ENCODE measurements at places on chromosomes 6 and 20.
A peak's percentile ranks its signal among the peaks of the same experiment; 100 is the strongest.

DNA sequence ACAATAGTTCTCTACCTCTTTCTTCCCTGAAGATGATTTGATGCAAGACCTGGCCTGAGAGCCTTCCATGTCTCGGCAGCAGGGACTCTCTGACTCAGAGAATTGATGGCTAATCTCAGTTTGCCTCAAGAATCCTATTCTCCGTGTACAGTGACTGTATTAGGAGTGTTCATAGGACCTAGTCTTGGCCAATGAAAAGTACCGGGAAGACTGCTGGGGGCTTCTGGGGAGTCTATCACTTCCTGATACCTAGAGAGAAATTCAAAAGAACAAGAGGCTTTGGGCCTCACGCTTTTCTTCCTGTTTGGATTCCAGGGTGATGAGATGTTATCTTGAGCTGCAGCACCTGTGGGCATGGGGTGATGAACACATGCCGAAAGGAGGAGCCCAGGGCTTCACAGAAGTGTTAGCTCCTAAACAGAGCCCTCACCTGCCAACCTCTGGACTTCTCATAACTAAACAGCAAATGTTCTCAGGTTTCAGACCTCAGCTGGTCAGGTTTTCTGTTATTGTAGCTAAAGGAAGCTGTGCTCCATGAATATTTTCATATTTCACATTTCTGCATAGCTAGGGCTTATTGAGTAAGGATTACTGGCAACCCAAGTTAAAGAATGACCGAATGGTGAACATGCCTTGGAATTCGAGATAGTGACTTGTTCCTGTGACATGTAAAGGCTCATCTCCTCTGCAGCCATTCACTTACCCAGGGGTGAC lies 323.1 kb upstream of the AGPAT4 start:
- DNase-seq: peak; percentile 53

DNA sequence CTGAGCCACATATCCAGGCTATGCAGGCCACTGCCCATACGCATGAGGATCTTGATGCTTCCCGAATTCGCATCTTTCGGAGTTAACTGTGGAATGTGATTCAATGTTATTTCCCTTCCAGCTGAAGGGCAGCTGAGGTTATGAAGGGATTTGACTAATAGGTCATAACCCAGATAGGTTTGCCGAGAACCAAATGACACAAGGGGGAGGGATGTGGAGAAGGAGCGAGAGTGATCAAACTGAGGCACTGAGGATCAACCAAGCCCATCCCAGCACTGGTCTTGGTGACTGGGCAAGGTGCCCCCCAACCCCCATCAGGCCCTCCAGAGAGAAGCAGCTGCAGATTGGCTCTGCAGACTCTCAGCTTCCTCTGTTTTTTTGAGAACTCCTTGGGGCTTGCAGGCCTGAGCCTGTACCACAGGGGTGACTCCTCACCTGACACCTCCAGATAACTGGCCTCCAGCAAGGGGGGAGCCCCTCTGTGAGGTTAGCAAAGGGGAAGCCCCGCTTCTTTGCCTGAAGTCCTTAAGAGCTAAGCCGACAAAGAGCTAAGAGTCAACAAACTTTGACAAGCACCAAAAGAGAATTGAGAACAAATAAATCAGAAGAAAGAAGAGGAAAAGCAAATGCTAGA lies 185.9 kb downstream of the PDE7B start:
- no peak for DNase-seq

- DNase-seq: no peak
Observed at GRCh38 chr6:3237761-3238662, 10.6 kb upstream of the TUBB2B start.

- no peak for DNase-seq
Observed at GRCh38 chr6:149132336-149132735, 185.2 kb upstream of the TAB2 start.

GRCh38 chr6:163716690-163717089 lies 302.2 kb downstream of the QKI start:
- no peak for DNase-seq

- no peak for DNase-seq
Observed at GRCh38 chr20:32485770-32486478, 99.2 kb downstream of the NOL4L start.

- DNase-seq: no peak
Observed at GRCh38 chr6:26598267-26598666, 1.5 kb downstream of the ABT1 start.

GRCh38 chr6:8110725-8111124 lies 8.4 kb upstream of the EEF1E1 start:
- DNase-seq: no peak

DNA sequence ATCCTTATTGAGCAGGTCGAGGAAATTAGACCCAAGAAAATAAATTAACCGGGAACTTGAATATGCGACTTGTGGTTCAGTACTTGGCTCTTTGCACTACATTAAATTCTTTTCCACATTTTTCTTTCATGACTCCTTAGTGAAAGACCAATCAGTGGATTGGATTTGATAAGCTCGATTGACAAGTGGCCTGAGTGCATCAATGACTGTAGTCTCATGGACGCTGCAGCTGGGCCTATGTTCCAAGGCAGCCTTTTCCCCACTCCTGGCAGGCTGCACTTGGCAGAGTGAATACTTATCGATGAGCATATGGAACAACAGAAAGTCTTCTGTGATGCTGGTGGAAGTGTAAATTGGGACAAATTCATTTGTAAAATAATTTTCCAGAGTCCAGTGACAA lies 210.8 kb upstream of the EXOC2 start:
- no peak for DNase-seq

GRCh38 chr6:23498013-23498412 lies 628.0 kb upstream of the NRSN1 start:
- DNase-seq: no peak

DNA sequence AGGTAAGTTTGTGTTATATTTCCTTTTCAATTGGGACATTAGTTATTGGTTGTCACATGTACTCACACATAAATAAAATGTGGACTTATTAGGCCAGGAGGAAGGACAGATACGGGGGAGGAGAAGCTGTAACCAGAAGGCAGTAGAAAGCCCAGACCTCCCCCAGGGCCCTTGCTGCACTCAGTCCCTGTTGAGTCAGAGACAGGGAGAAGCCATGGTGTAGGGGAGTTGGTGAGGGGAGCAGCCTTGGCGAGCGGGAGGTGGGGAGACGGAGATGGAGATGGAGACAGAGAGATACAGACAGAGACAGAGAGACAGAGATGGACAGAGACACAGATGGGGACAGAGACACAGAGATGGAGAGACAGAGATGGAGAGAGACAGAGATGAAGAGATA lies 263.2 kb downstream of the DLL1 start:
- peak; percentile 19 for DNase-seq

- DNase-seq: peak; percentile 96
Observed at GRCh38 chr20:20463933-20464374, 96.0 kb downstream of the INSM1 start.

GRCh38 chr20:47189060-47189459 lies 167.4 kb downstream of the ZMYND8 start:
- DNase-seq: no peak
